ENCODE measurements at places on chromosomes 3 and 15.

DNA sequence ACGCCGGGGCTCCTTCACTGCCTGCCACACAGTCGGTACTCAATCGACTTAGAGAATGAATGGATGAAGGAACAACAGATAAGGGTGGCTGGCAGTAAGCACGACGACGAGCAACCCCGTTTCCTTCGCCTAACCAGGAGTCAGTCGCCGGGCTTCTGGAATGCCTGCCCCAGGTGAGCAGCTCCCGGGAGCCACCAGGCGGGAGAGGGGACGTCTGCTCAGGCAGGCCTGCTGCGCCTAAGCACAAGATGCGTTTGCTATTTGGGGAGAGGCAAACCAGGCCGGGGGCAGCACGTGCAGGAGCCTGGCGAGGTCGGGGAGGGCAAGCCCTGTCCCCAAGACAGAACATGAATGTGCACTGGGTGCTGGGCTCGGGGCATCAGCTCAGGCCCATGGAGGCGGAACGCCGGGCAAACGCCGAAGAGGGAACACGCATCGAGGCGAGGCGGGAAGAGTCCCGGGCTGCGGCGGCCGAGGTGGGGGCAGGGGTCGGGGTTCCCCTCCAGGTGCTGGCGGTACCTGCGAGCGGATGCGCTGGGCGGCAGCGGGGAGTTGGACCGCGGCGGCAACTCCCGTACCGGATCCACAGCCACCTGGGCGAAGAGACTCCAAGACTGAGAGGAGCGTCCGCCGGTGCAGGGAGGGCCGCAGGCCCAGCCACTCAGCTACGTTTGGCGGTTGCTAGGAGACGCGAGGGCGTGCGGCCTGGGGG lies at the start of gene CFAP92:
Gene CFAP92 (minus strand): TSS at position 616 of the 712 bp plus-strand sequence. CDS start 772 bp downstream, outside the sequence.
- DNase-seq, result peak; percentile 87

DNA sequence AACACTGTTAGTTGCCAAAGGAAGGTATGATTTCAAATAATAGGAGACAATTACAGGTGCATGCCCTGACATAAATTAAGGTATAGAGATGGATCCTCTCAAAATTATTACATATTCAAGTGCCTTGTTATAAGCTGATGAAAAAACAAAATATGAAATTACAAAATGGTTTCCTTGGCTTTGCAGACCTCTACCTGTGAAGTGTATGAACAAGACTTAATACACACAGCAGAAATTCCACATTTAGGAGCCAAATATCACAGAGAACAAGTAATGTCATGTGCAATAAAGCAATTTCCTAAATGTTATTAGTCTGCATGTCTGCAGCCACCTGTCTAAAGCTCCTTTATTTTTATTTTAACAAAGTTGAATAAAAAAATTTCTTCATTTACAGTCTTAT lies 151.5 kb downstream of the ALCAM start:
- no peak for DNase-seq

DNA sequence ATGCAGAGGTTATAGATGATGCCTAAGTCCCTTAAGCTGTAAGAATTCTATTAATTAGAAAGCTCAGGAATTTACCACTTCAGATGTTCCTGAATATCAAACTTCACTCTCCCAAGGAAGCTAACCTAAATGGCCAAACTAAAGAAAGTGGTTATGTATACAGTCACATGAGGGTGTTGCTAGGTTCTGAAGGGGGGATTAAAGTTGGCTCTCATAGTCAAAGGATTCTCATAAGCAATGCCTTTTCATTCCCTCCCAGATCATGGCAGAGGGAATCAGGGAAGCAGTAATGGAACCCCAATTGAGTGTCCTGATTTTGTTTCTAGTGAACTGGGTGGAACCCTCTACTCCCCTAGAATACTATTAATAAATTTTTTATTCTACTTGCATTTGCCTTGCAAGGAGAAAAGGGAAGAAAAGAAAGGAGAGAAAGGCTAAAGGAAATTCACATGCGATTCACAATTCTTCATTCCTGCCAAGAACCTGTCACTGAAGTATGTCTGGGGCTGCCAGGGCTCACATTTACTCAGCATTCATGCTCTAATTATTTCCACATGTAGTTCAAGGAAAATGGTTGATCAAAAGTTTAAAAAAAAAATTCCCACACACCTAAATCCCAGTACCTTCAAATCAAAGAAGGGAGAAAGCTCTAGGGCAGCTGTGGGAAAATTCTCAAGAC lies 25.1 kb downstream of the FSTL1 start:
- no peak for DNase-seq

- DNase-seq, result no peak
Measured at GRCh38 chr15:92922418-92923002, 22.4 kb downstream of the CHD2 start.

- DNase-seq, result no peak
Measured at GRCh38 chr3:178847190-178847589, 224.4 kb downstream of the ZMAT3 start.

DNA sequence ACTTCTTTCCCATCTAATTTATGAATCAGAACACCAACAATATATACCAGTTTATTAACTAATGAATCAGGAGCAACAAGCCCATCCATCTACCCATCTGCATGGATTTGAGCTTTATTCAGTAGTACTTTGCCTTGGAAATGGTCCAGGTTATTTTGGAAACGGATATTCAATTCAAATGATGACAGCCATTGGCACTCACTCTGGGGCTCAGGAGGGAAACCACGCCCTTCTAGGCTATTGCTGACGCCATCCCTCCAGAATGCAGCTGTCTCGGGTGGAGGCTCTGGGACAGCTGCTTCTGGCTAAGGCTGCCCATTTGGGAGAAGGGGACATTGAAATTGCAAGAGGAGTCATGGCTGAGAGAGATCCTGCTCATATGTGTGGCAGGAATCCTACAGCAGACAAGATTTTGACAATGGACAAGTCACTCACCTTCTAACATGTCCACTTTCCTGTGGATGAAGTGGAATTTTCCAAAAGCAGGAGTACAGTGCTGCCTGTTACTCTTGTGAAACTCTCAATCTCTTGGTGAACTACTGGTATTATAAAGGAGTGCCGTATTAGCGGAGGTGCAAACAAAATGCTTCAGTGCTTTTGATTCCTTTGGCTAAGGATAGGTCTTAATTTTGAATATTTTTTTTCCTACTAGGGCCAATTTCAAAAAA lies 29.3 kb upstream of the TRAK1 start:
- peak; percentile 9 for DNase-seq

- DNase-seq, result no peak
Measured at GRCh38 chr15:40349163-40349562, 1.7 kb upstream of the PHGR1 start.

GRCh38 chr15:28269097-28269496 lies 52.9 kb downstream of the HERC2 start:
- no peak for DNase-seq

DNA sequence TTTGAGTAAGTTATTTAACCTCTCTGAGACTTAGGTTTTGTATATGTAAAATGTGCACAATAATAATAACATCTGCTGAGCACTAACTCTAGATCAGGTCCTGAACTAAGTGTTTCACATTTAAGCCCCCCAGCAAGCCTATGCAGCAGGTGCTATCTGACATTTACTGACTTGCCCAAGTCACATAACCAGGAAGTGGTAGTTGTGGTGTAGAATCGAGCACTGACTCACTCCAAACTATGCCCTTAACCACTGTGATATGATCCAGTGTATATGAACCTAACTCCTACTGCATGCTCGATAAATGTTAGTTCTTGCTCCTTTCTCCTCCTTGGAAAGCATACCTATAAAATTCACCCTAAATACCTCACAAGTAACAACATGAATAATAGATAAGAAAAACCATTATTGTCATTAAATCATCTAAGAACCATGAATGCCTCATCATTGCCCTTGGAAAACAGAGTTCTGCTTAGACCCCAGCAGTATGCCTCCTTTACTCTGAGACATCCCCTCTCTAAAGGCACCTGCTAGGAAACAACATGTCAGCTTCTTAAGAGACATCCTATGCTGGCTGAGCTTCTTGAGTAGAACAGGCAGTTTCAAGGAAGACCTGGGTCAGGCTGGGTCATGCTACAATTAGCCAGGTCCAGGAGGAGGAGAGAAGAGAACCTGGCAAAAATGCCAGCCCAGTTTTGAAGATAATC lies 3.0 kb upstream of the SHC4 start:
- no peak for DNase-seq

GRCh38 chr15:67832897-67833709 lies 6.7 kb downstream of the RNU6-1 start:
- no peak for DNase-seq
